ENCODE measurements at places on chromosomes 12 and 14.
A peak's percentile ranks its signal among the peaks of the same experiment; 100 is the strongest.

GRCh38 chr14:91286530-91286937 is 42.0 kb upstream of the GPR68 start:
- DNase-seq: peak; percentile 84

DNA sequence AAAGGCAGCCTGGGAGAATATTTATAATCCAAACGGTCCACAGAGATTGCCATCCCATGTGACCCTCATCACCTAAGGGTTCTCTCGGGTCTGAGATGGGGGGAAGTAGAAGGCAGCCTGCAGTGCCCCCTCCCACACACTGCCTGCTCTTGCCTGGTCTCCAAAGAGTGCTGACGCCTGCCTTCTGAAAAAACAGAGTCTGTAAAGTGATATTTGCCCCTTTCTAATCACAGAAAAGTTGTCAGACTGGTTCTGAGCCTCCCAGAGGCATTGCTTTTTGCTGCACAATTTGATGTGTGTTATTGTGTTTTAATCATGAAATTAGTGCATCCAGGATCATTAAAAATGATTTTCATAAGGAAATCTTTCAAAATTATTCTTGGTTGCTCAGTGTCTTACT is 59.2 kb downstream of the TMEM30B start:
- no peak for DNase-seq

- DNase-seq: no peak
These were observed 65.7 kb downstream of the POLR3B start for GRCh38 chr12:106423291-106423690.

DNA sequence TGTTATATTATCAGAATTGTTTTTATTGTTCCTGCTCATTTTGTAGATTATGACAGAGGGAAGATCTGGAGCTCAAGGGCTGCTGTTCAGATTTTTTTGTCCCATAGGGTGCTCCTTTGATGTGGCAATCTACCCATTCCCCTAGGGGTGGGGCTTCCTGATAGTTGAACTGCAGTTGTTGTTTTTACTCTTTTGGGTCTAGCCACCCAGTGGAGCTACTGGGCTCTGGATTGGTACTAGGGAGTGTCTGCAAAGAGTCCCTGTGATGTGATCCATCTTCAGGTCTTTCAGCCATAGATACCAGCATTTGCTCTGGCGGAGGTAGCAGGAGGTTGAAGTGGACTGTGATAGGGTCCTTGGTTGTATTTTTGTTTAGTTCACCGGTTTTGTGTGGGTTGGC is 57.9 kb upstream of the SLCO1B1 start:
- no peak for DNase-seq

DNA sequence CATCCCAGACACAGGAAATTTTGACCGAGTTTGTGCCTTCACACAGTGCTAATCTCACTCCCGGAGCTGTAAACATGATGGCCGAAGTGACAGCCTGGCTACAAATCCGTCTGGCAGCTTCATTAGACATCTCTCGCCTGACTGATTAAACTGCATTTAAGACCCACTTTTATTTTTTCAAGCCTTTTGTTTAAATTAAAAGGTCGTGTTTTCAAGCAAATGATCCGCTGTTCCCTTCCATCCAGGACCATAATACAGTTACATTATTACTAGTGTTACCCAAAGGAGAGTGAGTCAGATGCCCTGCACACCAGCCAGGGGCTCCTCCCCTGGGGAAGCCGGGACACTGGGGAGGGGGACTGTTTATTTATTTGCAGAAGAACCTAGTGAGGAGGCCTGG is 200.2 kb downstream of the EXOC5 start:
- no peak for DNase-seq

GRCh38 chr14:50928002-50928635 is 16.2 kb downstream of the PYGL start:
- DNase-seq: no peak

DNA sequence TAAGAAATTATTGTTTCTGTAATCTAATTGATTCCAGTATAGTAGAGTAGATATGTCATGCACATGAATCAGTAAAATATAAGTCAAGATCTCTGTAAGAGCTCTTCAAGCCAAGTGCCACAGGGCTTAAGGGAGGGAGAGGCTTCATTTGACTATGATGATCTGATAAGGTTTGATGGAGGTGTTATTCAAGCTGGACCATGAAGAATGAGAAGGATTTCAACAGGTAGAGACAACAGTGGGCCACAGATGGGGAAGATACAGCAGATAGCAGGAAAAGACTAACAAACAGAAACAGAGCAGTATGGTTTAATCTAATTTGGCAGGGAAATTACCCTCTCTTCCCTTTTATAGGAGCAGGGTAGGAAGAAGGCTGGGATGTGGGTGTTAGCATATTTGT is 40.6 kb upstream of the FKBP4 start:
- DNase-seq: no peak

GRCh38 chr12:59067083-59067482 is 146.8 kb upstream of the LRIG3 start:
- no peak for DNase-seq

- DNase-seq: no peak
These were observed 67.7 kb downstream of the ZC3H14 start for GRCh38 chr14:88630565-88630964.

DNA sequence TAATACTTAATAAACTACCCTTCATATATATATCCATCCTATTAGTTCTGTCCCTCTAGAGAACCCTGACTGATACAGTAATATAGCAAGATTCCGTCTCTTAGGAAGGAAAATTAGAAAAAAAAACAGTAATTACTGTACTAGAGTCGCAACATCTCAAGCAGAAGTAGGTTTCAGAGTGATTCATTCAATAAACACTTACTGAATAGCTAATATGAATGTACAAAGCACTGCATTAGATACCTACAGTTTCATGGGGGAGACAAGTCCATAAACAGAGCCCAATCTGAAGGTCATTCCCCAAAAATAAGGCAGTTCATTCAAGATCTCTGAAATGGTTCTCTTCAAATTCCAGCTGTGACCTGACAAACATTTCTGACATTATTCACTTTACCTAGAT is 9.9 kb downstream of the CERS5 start:
- no peak for DNase-seq

- DNase-seq: no peak
These were observed 514.1 kb downstream of the ETNK1 start for GRCh38 chr12:23139026-23139425.

- DNase-seq: no peak
These were observed 27.4 kb downstream of the FAM234B start for GRCh38 chr12:13071305-13072280.

- DNase-seq: no peak
These were observed 45.6 kb downstream of the DDX11 start for GRCh38 chr12:31119192-31119802.

DNA sequence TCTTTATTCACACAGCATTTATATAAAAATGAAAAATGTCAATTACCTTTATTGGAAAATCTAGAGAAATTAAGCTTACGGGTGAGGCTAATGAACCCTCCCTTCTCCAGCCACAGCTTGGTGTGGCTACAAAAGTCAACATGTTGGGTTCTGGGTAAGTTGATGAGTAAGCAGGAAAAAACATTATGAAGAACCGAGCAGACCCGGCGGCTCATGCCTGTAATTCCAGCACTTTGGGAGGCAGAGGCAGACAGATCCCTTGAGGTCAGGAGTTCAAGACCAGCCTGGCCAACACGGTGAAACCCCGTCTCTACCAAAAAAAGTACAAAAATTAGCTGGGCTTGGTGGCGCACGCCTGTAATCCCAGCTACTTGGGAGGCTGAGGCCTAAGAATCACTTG is 10.9 kb downstream of the NAA25 start:
- no peak for DNase-seq

DNA sequence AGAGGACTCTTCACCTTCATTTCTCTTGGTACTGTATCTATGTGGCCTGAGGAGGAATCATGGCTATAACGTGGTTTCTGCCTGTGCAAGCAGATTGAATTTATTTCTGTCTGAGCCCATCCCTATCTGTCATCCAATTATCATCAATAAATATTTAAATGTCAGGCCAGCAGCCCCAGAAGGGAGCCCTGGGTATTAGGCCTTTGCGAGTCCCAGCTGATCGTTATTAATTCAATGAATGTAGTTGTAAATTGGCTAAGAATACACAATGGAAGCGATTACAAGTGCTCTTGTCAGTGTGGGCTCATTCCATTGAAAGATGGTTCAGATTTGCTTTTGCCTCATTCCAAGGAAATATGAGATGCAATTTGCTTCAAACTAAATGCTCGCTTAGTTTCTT is 142.0 kb downstream of the KTN1 start:
- no peak for DNase-seq

DNA sequence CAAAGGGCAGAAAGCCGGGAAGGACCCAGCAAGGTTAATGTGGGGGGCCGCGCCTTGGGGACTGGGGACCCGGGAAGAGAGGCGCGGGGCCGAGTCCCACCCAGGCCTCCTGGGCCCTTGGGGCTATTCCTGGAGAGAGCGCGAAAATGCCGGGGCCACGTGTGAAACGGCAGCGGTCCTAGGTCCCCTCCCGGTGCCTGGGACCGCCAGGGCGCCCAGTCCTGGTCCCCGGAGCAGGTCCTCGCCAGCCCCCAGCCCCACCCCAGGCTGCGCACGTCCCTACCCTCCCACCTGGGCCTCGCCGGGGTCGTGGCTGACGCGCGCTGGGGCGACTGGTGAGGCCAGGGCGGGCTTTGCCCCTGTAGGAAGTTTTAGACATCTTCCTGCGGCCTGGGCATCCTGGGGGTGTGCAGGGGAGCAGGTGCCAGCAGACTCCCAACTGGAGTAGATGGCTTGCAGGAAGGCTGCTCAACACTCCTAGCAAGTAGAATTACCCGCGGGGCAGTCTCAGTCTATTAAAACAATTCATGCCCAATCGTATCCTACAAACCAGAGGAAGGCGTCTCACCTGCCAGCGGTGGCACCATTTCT is 708 bp downstream of the FAR2 start:
- DNase-seq: no peak

- no peak for DNase-seq
These were observed 22.4 kb downstream of the PXN start for GRCh38 chr12:120242971-120243699.
